Endodermal cell (in vitro differentiated cells): ENCODE measurements at places on chromosomes 1 and 21. TPM values are rescaled to one million over a fixed set of nuclear protein-coding genes. Genes with fewer than 3 reads are reported as not detected.

FAM167B gene
- total RNA-seq = 2.0 to 3.9 TPM (median 2.9 TPM) in 3 replicates

- no peak for DNase-seq
Measured at GRCh38 chr1:51514733-51515132, 4.3 kb downstream of the EPS15 start.

GRCh38 chr1:209493559-209493958, 90.0 kb upstream of the CAMK1G start:
- DNase-seq = no peak

DNA sequence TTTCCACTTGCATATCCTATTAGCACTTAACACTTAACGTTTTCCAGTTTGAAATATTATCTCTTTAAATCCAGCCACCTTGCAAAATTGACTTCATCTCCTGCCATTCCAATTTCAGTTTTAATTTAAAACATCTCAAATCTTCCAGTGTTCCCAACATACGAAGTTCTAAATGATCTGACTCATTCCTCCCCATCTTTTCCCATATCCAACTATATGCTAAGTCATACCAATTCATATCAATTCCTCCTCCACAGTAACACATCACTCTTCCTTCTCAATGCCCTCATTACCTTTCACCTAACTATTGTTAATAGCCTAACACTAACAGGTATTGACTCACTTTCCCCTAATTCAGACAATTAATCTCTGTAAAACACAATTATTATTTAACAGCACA, 2.8 kb downstream of the PSMA5 start:
- no peak for DNase-seq

GRCh38 chr1:38502758-38503157, 356.8 kb downstream of the RRAGC start:
- DNase-seq = peak; percentile 93

DNA sequence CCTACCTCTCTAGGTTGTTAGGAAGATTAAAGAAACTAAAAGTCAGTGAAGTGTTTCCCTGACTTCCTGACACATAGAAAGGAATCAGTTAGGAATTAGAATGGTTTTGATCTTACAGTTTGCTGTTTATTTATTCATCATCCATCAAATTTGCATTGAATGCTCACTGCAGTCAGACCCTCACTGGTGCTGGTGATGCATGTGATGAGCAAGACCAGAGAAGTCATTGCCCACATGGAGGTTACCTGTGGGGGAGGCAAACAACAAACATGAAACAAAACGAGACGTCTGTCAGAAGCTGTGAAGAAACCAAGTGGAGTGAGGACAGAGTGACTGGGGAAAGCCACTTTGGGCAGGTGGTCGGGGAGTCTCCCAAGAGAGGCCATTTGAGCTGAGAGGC, 6.4 kb downstream of the CTPS1 start:
- DNase-seq = no peak
